Sigmoid colon (tissue), 7 donors: ENCODE measurements at places on chromosomes 12 and 14. TPM values are rescaled to one million over a fixed set of nuclear protein-coding genes. Genes with fewer than 3 reads are reported as not detected.

- peaks cover 14% of the 10 kb centered on the region for H3K4me1 ChIP-seq
- H3K4me3 ChIP-seq: no peak overlapping the region
- H3K27me3 ChIP-seq: no peaks in the 10 kb centered on the region
- H3K36me3 ChIP-seq: no peaks in the 10 kb centered on the region
- H3K27ac ChIP-seq: no peak overlapping the region
These were observed 30.4 kb downstream of the MAP1LC3B2 start for GRCh38 chr12:116589581-116589980.

- H3K27ac ChIP-seq: no peak overlapping the region
- H3K36me3 ChIP-seq: no peaks in the 10 kb centered on the region
- H3K4me3 ChIP-seq: no peak overlapping the region
- no peaks in the 10 kb centered on the region for H3K4me1 ChIP-seq
These were observed 294.5 kb downstream of the GALC start for GRCh38 chr14:87698481-87698880.

- no peak overlapping the region for H3K27ac ChIP-seq
- H3K27me3 ChIP-seq: no peaks in the 10 kb centered on the region
- no peaks in the 10 kb centered on the region for H3K4me1 ChIP-seq
- no peaks in the 10 kb centered on the region for H3K36me3 ChIP-seq
These were observed 24.6 kb upstream of the ANP32D start for GRCh38 chr12:48447755-48448154.

ITFG2 gene
- 20.6 TPM for total RNA-seq

DNA sequence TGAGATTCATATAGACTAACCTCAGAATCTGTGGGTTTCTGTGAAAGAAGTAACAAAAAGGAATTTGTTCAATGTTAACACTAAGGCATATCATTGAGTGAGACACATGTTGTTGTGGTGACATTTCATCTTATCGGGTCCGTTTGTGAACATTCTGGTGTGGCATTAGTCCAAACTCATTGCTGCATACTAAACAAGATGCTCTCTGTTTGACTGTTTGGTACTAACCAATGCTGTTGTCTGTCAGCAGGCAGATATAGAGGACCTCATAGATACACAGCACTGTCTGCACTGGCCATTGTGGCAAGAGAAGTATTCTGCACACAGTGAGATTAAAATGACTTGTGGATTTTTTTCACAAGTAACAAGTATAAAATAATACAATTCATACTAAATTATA, 41.2 kb downstream of the SLC25A21 start:
- no peaks in the 10 kb centered on the region for H3K36me3 ChIP-seq
- no peaks in the 10 kb centered on the region for H3K4me1 ChIP-seq
- no peak overlapping the region for H3K27ac ChIP-seq
- no peak for DNase-seq
- no peaks in the 10 kb centered on the region for H3K27me3 ChIP-seq

TAMALIN gene
- total RNA-seq: 9.4 TPM

PSMC6 gene
- 60.7 TPM for total RNA-seq

TMEM30B gene
- 1.4 TPM for total RNA-seq

FAM90A1 gene
- not detected for total RNA-seq

TMTC1 gene
- total RNA-seq: 71.8 TPM

GRCh38 chr14:72740504-72740961, 153.4 kb downstream of the DPF3 start:
- no peaks in the 10 kb centered on the region for H3K4me1 ChIP-seq
- no peak overlapping the region for H3K27ac ChIP-seq

GRCh38 chr12:123363390-123363739, 1.3 kb downstream of the SBNO1 start:
- DNase-seq: no peak
- peak overlapping the region; percentile 96 for H3K27ac ChIP-seq
- no peaks in the 10 kb centered on the region for H3K27me3 ChIP-seq
- peaks cover 16% of the 10 kb centered on the region for H3K4me1 ChIP-seq
- H3K4me3 ChIP-seq: peak overlapping the region; percentile 86

DHRS2 gene
- total RNA-seq: not detected

- H3K36me3 ChIP-seq: no peaks in the 10 kb centered on the region
- H3K4me3 ChIP-seq: no peak overlapping the region
- no peak for DNase-seq
- H3K27ac ChIP-seq: no peak overlapping the region
These were observed 7.0 kb downstream of the MYL2 start for GRCh38 chr12:110913119-110914056.

GRCh38 chr14:88002421-88003075, 2.4 kb upstream of the GPR65 start:
- no peaks in the 10 kb centered on the region for H3K27me3 ChIP-seq
- no peak for DNase-seq
- no peak overlapping the region for H3K4me3 ChIP-seq
- H3K4me1 ChIP-seq: no peaks in the 10 kb centered on the region
